ENCODE measurements at places on chromosomes 6 and 20.
A peak's percentile ranks its signal among the peaks of the same experiment; 100 is the strongest.

GRCh38 chr6:96812077-96812703, 25.1 kb downstream of the GPR63 start:
- peak; percentile 60 for DNase-seq

- DNase-seq: no peak
Observed at GRCh38 chr20:40766790-40767614, 78.0 kb upstream of the MAFB start.

GRCh38 chr20:33061658-33062028, 7.9 kb downstream of the BPIFB3 start:
- DNase-seq: no peak

DNA sequence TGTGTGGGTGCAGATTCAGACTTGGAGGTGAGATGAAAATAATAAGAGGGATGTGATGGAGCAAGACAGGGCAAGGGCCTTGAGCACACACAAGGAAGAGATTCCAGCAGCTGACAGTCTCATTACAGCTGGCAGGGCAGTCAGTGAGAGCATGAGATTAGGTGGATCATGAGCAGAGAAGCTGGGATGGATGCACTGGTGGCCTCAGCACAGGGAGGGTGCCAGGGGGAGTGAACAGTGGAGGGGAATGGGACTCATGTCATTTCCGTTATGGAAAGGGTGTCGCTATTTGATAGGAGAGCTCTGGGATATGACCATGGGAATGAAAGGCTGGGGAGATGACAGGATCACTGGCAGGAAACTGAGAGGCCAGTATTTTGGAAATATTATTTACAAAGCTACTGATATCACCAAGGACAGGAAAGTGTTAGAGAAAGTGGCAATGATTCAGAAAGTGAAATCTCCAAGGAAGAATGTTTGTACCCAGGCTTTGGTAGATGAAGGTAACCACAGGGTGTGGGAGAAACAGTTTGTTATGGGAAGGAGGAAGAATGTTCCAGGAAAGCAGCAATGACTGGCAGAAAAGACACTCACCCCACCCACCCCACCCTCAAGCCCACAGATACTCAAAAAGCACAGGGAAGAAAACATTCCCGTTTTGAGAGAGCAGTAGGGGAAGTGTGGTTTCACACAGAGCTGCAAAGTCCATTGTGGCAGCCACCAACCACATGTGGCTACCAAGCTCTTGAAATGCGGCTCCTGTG, 214.7 kb upstream of the PROKR2 start:
- peak; percentile 97 for DNase-seq

DNA sequence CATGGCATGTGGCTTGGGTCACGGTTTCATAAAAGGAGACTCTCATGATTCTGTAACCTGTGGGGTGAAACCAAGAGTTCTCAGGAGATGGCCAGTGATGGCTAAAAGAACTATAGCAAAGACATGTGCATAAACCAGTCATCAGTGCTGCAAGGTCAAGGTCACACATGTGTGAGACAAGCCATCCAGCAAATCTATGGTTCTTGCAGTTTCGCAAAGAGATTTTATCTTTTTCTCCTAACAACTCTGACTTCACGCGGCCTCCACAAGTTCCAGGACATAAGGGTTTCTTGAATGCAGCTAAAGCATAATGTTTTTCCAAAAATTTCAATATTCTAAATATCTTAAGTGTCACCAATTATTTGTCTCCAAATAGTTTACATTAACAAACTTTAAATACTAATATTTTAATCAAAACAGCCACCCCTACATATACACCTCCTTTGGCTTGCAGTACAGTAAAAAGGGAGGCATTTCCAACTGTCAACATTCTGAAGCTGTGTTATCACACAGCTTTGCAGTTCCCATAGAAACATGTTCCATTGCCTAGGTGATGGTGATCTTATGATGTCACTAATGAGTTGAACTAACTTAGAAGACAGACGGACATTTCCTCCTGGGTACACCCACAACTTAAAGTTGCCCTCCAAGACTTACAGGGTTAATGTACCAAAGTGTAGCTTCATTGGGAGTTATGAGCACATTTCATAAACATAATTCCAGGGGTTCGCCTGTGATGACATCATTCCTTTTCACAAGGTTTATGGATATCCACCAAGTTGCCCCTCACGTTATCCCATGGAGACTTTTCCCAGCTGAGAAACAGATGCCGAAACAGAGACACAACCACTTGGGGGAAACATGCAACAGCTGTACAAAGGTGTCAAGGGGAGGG, 250.9 kb upstream of the PDE10A start:
- peak; percentile 55 for DNase-seq

- no peak for DNase-seq
Observed at GRCh38 chr20:20427227-20427864, 59.4 kb downstream of the INSM1 start.

GRCh38 chr6:150654608-150655007, 54.9 kb downstream of the PLEKHG1 start:
- no peak for DNase-seq

GRCh38 chr6:33958526-33959328, 154.9 kb upstream of the MLN start:
- DNase-seq: no peak

DNA sequence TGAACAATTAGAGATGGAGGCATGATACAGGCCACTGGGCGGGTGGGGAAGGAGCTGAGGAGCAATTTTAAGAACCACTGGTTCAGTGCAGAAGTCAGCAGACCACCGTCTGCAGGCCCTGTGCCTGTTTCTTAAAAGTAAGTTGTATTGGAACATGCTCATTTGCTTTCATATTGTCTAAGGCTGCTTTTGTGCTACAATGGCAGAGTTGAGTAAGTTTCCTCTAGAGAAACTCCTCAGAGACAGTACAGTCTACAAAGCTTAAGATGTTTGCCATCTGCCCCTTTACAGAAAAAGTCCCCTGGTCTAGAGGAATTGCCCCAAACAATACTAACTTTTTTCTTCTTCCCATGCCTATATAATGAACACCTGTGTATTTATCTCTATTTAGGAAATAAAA, 28.5 kb upstream of the UBE2J1 start:
- no peak for DNase-seq

- DNase-seq: no peak
Observed at GRCh38 chr6:131387562-131388447, 185.2 kb upstream of the ARG1 start.

- DNase-seq: no peak
Observed at GRCh38 chr6:100210137-100211117, 216.4 kb upstream of the MCHR2 start.

DNA sequence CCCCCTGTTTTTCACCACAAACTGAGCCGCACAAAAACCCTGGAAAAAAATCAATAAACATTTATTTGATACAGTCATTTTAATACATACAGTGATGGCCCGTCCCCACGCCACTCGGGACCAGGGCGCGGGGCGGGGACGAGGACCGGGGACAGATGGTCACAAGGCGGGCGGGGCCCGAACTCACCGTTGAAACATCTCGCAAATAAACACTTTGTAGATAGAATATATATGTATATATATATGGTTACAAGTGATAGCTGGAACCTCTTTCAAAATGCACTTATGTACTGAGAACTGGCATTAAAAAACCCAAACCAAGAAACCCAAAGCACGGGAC, 418 bp upstream of the UCKL1 start:
- no peak for DNase-seq

DNA sequence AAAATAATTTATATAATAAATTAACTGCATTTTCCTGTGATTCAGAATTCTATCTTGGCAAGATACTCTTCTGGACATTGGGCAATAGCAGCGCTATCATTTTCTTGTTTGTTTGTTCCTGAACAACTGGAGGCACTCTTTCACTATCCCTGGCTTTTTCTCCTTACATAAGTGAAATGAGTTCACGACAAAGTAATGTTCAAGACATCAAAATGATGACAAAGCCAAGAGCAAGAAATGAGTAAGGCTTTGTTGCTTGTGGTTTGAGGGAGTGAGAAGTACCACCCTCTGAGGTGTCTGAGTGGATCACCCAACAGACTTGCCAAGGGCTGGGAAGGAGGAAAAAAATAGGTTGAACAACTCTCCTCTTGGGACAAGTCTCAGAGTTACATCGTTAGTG, 466.6 kb upstream of the JAG1 start:
- peak; percentile 95 for DNase-seq

DNA sequence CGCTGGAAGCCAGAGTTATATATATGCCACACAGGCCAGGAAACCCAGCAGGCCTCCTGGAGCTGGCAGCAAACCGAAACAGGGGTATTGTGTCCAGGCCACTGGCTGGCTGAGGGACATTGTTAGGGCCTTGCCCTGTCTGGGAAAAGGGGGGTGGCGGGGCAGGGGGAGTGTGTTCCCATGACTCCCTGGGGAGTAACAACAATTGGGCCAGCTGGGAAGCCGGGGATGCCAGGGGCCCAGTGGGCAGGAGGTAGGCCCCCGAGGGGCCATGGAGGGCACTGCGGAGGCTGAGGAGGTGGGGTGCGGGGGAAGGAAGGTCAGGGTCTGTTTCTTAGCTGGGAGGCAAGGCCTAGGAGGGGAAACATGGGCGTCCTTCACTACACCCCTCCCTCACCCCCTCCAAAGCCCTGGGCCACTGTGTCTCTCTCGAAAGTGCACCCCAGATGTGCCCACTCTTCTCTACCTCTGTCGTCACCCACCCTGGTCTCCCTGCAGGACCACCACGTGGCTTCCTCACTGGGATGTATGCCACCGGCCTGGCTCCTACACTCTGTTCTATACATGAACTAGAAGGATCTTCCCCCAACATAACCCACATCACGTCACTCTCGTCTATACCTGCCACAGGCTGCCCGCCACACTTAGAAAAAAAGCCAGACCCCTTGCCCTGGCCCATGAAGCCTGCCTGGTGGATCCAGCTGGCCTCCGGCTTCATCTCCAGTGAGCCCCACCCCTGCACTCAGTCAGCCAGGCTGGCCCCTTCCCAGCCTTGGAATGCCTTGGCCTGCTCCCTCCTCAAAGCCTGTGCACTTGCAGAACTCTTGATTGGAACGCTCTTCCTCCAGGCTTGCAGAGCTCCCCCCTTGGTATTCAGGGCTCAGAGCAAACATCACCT, 7.8 kb upstream of the E2F1 start:
- DNase-seq: no peak

DNA sequence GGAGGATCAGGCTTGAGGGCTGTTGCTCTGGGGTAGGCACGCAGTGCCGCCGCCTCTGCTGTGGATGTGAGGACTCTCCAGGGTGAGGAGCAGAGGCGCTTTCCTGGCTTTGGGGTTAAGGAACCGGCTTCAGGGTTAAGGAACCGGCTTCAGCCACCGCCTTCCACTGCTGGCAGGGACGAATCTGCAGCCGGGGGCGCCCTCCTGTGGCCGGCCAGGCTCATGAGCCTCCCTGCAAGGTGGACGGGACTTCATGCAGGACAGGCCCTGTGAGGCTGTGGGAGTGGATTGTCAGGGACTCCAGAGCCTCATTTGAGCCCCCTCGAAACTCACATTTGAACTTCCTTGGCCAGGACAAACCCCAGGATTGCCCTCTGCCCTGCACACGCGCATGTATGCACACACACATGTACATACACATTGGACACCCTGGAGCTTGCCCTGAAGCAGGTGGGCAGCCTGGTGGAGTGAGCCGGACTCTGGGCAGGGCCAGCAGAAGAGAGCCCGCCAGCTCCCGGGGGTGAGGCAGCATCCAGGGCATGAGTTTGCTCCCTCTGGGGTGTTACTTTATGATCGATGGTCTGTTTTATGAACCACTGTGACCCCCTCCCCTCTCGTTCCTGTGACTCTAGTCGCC, 146.9 kb downstream of the PHACTR3 start:
- DNase-seq: no peak

DNA sequence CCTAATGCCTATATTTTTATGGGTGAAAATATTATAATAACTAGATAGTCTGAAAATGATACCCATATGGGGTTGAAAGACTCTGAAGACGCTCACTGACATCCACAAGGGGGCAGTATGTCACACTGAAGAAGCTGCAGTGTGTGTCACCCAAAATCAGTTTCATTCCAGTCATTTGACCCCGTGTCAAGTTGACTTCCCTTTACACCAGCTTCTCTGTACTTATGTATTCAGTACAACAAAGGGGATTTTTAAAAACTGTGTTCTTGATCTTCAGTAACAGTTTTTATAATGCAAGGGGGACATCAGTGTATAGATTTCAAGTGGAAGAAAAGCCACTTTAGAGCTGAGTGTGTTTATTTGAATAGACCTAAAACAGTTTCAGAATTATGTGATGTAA, 19.3 kb downstream of the FAXC start:
- DNase-seq: peak; percentile 59

DNA sequence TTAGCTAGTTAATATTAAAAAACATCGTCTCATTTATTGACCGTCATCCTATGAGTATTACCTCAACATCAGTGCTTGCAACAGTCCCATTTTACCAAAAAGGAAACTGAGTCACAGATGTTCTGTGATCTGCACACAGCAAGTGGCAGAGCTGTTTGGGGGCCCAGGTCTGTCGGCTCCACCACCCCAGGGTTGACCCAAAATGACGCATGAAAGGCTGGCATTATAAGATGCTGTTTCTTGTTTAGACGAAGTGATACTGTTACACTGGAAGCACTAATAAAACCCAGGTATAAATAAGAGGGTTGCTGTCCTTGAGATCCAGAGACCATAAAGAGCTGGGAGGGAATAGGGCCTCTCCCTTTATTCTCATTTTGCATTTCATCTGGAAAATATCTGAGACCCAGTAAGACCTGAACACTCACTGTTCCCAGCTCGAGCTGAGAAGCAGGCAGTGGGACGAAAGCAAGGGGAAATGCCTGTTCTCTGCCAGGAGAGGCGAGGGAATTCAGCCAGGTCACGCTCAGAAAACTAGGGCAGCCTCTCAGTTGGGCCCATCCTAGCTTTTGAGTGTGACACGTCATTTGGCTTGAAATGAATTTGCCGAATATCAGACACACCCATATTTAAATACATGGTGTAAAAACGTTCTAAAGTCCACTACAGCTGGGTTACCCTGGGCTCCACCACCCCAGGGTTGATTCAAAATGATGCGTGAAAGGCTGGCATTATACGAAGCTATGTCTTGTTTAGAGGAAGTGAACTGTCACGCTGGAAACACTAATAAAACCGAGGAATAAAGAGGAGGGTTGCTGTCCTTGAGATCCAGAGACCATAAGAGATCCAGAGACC, 1.4 kb upstream of the MICAL1 start:
- DNase-seq: no peak

- peak; percentile 97 for DNase-seq
Observed at GRCh38 chr20:11394145-11394833, 523.4 kb upstream of the BTBD3 start.

DNA sequence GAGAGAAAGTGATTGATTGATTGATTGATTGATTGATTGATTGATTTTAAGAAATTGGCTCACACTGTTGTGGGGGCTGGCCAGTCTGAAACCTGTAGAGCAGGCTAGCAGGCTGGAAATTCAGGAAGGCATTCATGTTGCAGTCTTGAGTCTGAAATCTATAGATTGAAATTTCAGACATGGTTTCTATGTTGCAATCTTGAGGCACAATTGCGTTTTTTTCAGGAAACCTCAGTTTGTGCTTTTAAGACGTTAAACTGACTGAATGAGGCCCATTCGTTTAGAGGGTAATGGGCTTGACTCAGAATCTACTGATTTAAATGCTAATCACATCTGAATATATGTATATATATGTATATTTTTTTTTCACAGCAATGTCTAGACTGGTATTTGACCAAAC, 106.3 kb downstream of the STXBP5 start:
- DNase-seq: no peak

- DNase-seq: no peak
Observed at GRCh38 chr6:3450888-3451287, 6.0 kb downstream of the SLC22A23 start.

- no peak for DNase-seq
Observed at GRCh38 chr20:5364997-5365597, 48.3 kb upstream of the PROKR2 start.

- DNase-seq: no peak
Observed at GRCh38 chr6:47571488-47571887, 93.9 kb downstream of the CD2AP start.

Measured in amniotic epithelial cell (primary cell).